ENCODE measurements at places on chromosomes 7 and 10.

DNA sequence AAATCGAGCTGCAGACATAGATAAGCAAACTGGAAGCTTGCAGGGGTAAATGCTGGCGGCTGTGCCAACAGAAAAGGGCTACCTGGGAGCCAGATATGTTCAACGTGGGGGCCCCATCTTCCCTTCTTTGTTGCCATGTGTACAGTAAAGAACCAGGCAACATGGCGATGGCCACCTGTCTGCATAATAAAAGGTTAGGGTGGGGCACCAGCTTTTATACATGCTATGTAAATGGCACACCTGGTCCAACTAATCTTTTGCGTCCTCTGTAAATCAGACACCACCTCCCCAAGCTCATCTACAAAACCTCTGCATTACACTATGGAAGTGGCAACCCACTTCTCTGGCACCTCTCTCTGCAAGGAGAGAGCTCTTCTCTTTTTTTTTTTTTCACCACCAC lies 13.9 kb downstream of the BUD31 start:
- no peak for DNase-seq

DNA sequence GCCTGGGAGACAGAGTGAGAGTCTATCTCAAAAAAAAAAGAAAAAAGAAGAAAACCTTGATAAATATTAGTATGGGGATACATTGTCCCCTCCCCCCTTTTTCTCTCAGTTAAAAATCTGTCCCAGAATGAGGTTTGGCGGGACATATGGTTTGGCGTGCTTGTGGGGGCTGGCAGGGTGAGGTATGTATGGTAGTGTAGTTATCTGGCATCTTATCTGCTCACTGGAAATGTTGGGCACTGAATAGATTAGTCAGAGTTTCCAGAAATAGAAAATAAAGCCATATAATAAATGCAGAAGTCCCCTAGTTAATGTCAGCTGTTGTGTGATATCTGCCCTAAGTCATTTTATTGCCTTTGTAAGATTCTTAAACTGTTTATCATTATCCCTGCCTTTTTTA lies 397.5 kb upstream of the GALNT17 start:
- DNase-seq: no peak

DNA sequence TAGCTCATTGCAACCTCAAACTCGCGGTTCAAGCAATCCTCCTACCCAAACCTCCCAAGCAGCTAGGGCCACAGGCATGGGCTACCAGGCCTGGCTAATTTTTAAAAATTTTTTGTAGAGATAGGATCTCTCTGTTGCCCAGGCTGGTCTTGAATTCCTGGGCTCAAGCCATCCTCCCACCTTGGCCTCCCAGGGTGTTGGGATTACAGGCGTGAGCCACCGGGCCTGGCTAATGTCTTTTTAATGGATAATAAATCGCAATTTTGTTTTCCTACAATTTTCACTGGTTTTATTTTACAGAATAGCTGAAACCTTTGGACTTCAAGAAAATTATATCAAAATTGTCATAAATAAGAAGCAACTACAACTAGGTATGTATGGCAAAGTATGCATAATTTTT lies 10.9 kb downstream of the NUB1 start:
- no peak for DNase-seq

DNA sequence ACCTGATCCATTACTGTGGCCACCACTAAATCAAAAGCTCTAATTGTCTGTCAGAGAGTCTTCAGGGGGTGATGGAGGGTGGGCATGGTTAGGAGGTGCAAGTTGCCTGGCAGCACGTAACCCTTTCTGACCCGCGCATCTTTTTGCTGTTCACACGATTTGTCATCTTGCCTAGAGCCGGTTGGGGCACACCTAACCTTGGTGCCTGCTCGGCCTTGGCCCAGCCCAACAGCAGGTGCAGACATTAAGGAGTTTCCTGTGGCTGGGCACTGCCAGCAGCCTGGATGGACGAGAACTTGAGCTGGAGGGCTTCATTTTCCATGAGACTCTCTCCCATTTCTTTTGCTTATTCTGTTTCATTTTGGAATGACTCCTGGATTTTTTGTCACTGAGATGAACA lies 41.0 kb upstream of the PTF1A start:
- no peak for DNase-seq

- DNase-seq: no peak
Observed at GRCh38 chr7:150974468-150975391, 3.4 kb downstream of the KCNH2 start.

DNA sequence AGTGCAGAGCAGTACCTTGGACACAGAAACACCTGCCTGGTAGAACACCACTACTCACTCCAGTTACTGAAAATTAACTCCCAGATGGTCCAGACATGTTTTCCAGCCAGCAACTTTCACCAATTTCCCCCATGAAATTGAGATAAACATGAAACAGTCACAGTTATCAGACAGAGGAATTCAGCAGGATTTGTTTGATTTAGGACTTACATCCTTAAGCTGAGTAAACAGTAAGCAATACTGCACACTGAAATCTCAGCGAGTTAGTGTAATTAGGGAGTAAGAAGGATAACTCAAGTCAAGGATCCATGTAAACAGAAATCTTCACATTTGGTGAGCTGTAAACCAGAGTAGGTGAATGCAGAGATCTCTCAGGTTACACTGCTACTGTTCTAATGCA lies 353.5 kb downstream of the ELMO1 start:
- DNase-seq: no peak

GRCh38 chr10:129505500-129506075 lies 38.5 kb downstream of the MGMT start:
- DNase-seq: no peak

- DNase-seq: no peak
Observed at GRCh38 chr7:150719436-150719835, 3.0 kb downstream of the GIMAP1 start.

DNA sequence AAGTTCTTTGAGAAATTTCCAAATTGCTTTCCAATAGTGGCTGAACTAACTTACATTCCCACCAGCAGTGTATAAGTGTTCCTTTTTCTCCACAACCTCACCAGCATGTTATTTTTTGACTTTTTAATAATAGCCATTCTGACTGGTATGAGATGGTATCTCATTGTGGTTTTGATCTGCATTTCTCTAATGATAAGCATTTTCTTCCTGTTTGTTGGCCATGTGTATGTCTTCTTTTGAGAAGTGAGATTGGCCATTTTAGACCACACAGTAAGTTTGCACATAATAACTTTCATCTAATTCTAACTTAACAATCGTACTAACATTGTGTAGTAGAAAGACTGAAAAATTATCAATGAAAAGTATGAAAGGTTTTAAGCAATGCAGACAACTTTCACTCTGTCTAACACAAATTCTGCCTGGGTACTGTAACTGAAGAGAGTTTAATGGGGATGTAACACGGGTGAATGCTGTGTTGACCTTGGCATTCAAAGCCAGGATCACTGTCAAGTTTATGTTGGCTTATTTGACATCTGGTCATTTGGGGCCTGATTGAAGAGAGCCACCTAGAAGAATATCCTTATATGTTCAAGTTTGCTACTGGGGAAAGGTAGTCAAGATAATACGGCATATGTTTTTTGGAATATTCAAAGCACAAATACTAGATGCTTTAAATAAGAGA lies 50.4 kb downstream of the FAM171A1 start:
- no peak for DNase-seq

DNA sequence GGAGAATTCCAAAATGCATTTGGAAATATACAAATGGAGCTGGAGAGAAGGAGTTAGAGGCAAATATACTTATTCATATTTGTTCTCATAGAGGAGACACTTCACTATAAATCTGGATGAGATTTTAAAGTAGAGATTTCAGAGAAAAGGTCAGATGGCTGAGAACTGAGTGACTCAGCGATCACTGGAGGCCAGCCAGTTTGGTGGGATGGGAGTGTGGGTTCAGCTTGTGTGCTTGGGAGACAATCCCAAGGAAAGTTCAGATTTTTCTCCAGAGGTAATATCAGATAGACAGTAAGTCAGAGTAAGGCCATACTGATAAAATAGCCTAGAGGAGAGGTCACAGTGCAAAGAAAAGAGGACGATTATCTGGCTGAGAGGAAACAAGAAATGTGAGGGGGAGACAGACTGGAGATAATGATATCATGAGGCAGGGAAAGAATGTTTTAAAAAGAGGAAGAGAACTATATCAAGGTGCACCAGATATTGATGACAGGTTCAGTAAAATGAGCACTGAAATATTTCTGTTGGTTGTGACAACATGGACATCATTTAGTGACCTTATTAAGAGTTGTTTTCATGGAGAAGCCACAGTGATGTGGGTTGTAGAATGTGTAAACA lies 67.0 kb downstream of the MDFIC start:
- DNase-seq: peak; percentile 20

- no peak for DNase-seq
Observed at GRCh38 chr10:55397777-55398496, 596.9 kb upstream of the PCDH15 start.

GRCh38 chr10:109866168-109866994 lies 56.9 kb downstream of the XPNPEP1 start:
- no peak for DNase-seq

DNA sequence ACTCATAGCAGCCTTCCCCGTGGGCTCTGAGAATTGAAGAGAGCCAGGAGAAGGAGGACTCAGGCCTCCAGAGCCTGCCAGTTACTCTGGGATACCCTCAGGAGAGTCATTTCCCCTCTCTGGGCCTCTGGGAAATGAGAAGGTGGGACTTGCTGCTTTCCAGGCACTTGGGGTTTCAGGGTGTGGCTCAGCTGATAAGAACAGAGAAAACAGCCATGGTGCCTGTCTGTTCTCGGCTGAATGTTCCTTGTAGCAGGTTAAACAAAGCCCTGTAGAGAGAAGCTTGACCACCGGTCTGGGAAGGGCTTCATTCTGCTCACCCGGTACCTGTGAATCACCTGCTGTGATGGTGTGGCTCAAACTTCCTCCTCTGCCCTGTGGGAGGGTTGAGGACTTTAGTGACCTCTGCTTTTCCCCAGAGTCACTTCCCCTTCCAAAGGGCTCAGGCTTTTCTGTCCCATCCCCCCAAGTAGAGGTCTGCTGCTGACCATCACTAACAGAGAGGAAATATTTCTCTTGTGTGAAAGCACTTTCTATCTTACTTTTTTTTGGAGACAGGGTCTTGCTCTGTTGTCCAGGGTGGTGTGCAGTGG lies 212.4 kb upstream of the GALNT17 start:
- DNase-seq: no peak

GRCh38 chr7:44151956-44152355 lies 10.8 kb upstream of the MYL7 start:
- DNase-seq: no peak
